Right renal pelvis (tissue), 4 donors: ENCODE measurements at places on chromosomes 5 and 9.

DNA sequence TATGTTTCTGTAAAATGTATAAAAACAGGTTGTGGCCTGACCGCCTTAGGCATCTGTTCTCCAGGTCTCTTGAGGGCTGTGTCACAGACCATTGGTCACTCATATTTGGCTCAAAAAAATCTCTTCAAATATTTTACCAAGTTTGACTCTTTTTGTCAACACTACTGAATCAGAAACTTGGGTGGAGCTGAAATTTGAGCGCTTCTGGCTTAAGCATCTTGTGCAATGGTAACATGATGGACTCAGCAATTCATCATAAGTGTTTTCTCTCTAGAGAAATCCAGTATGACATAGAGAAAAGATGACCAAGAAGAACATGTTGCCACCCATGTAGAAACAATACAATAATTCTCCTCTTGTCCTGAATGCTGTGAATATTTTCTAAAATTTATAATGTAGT lies 387.9 kb downstream of the MAT2B start:
- no peak for DNase-seq

- DNase-seq = no peak
These were observed 24.2 kb upstream of the CAMLG start for GRCh38 chr5:134714120-134714519.

- no peak for DNase-seq
These were observed 1095.1 kb downstream of the DTWD2 start for GRCh38 chr5:117893211-117893610.

- DNase-seq = no peak
These were observed 12.2 kb downstream of the QSOX2 start for GRCh38 chr9:136233411-136233810.

GRCh38 chr5:24177821-24178220 lies 467.0 kb downstream of the CDH10 start:
- no peak for DNase-seq

DNA sequence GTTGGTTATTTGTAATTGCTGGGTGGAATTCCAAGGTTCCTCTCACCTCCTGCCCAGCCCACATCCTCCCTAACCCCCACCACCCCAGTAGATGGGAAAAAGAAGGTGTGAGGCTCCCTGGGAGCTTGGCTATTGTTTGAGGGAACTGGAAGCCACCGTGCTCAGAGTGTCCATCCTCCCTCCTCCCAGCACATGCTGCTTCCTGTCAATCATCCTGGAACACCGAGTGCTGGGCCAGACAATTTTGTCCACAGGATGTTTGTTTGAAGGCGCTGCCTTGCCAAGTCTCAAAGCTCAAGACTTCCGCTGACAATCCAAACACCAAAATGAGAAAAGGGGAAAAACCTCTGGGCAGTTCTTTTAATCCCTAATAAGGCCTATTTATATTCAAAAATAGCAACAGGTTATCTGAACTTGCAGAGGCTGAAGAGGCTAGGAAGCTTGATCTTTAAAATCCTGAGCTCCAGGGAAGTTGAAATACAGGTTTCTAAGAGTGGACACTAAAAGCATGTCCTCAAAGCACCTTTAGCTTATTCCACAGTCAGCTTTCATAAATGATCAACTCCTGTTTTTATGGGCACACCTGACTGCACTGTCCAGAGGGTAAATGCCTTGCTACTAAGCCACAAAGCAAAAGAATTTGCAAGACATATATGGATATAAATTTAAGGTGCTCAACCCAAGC lies 286.7 kb downstream of the NFIB start:
- DNase-seq = no peak

DNA sequence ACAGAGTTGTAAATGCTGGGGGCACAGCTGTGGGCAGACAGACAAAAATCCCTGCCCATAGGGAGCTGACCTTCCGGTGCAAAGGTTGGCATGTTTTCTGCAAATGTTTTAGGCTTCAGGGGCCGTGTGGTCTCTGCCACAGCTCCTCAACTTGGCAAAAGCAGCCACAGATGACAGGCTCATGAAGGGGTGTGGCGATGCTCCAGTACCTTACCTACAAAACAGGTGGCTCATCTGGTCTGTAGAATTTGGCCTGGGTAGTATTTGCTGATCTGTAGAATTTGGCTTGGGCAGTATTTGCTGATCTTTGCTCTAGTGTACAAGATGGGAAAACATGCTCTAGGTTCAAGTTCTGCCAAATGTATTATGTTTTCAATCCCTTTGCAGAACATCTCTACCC lies 283.9 kb downstream of the GADD45G start:
- no peak for DNase-seq

GRCh38 chr9:77472646-77473045 lies 175.5 kb downstream of the GNA14 start:
- no peak for DNase-seq

- no peak for DNase-seq
These were observed 70.7 kb upstream of the CPLX2 start for GRCh38 chr5:175800656-175801081.

- DNase-seq = no peak
These were observed 67.6 kb downstream of the LMX1B start for GRCh38 chr9:126681336-126681735.

GRCh38 chr9:4932681-4933080 lies 52.4 kb upstream of the JAK2 start:
- DNase-seq = no peak

- no peak for DNase-seq
These were observed 107.5 kb downstream of the NREP start for GRCh38 chr5:111649516-111649915.

DNA sequence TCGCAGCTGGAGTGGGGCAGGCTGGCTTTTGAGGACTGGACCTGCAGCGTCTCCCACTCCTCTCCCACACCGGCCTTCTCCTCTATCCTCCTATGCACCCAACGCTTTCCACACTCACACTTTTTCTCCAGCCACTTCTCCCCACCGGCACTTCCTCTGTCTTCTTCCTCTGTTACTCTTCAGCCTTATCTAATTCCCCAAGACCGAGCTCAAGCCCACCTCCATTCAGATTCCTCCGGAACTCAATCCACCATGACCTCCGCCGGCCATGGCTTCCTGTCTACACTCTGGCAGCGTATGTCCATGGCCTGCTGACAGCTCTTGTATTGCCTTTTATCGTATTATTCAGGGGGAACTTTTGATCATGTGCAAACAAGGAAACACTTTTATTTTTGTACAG lies 545 bp upstream of the OR2V1 start:
- DNase-seq = no peak

GRCh38 chr5:118042076-118042475 lies 946.3 kb downstream of the DTWD2 start:
- DNase-seq = no peak

DNA sequence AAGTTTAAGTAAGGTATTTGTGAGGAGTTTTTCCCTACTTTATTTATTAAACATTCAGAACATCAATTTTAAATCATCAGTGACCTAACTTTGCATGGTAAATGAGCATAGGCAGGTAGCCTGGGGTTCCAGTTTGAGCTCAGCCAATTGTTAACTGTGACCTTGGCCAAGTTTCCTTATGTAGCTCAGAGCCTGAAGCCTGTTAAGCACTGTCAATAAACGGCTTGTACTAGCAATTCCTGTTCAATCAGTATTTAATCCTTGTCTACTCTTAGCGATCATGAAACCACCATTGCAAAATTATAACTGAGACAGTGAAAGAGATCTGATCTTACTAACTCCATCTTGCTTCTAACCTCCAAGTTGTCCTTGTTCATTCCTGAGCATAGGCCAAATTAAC lies 4.7 kb upstream of the SOWAHA start:
- DNase-seq = no peak

DNA sequence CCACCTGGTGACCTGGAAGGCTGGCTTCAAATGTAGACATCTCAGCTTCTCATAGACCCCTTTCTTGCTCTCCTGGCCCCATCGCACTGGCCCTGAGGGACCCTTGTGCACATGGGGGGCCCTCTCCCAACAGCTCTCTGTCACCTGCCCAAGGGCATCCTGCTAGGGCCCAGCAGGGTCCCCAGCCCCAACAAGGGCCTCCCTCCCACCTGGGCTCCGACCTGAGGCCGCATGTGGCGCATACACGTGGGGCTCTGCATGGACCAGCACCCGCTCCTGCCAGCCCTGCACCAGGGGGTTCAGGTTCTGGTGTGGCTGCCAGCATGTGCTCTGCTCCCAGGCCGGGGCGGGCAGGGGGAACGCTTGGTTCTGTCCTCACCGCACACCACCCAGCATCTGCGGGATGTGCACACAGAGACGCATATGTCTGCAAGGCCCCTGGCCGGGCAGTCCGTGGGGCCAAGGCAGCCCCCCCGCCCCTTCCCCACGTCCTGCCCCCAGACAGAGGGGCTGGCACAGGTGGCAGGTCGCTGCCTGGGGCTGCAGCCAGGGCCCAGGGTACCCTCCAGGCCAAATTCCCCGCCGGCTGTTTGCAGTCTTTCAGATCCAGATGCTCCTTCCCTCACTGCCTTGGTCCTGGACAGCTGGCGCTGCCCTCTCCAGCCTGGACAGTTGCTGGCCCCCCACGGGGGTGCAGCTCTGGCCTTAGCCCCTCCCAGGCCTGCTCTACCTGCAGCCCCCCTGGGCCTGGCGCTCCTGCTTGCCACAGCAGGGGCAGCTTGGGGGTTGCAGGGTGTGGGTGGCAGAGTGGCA lies 17.9 kb upstream of the NRARP start:
- no peak for DNase-seq

DNA sequence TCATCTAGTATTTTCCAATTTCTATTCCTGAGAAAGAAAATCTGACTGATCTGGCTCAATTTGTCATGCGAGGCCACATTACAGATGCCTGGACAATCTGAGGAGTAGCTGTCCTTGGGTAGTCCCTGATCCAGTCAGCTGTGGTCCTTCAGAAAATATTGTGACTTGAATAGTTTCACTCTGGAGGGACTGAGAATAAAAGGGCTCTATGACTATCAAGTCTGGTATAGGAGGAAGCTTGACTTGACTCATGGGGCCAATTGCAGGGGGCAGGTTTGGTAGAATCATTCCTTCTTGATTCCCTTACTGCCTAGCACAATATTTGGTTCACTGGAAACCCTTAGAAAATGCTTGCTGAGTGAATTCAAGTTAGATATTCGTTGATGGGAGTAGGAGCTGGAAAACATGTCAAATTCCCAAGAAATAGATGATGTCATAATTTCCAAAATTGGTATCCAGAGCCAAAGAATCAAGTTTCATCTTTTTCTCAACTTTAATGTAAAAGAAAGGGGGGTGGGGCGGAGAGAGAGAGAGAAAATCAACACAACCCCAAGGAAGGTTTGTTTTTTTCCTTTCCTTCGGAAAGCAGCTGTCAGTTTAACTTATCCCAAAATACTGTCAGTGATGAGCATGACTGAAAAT lies 32.4 kb upstream of the STX17 start:
- DNase-seq = no peak

DNA sequence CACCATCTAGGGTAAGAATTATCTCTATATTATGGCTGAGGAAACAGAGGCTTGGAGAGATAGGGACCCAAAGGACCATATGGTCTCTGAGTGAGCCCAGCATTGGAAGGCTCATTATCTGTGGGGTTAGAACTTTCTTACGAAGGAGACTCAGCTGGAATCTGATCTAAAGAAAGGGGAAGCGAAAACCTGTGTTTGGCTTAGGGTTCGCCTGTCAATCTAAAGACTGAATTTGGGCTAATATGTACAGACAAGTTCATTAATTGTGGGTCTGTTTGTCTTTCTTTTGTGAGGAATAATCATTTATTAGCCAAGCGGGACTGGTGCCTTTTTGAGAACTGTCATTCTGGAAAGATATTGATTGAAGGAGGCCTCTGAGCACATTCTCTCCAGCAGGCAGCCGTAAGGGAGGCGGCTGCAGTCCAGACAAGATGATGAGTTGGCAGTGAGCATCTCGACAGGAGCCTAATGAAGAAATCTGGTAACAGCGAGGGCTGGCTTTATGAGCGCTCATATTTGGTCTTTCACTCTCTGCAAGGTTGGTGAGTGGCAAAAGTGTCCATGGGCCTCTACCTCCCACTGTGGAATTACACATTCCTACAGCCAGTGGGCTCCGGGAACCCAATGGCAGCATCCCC lies 104.2 kb upstream of the GPR151 start:
- DNase-seq = no peak

DNA sequence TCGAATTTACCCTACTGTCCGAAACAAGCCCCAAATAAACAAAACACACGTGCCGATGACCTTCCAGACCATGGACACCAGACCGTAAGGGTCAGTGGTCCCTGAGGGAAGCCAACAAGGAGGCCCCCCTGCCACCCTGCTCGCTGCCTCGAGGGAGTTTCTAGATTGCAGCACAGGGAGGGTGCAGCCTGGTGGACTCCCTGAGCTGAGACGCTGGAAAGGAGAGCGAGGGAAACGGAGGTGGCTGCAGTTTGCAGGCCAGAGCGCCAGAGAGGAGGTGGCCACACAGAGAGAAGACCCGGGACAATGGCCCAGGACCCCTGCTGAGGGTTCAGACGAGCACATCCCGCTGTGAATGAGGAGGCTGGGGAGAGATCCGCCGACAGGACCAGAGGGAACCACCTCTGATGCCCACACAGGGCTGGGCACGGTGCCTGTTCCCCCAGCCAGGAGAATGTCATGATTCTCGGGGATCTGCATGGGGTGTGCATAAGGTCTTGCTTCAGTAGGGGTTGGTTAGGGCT lies 48.9 kb downstream of the SLC6A3 start:
- DNase-seq = no peak

GRCh38 chr5:122788996-122789395 lies 14.1 kb downstream of the SNX2 start:
- no peak for DNase-seq

GRCh38 chr9:113352006-113352405 lies 2.7 kb downstream of the BSPRY start:
- DNase-seq = no peak

DNA sequence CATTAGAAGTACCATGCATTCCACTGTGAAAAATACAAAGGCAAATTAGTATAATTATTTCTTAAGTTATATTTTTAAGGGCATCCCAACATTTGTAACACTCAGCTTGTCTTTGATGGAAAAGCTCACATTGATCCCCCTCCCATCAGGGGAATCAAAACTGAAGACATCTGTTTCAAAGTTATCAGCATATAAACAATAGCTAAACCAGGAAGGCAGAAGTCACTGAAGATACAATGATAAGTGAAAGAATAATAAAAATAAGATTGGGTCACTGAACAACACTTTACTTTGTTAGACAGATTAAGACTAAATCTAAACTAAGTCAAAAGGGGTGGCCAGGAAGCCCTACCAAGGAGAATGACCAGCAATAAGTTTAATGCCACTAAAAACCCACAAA lies 801.9 kb upstream of the ACO1 start:
- no peak for DNase-seq

- DNase-seq = no peak
These were observed 25.3 kb downstream of the LRRC70 start for GRCh38 chr5:62603934-62604333.

- no peak for DNase-seq
These were observed 342.1 kb upstream of the PANK3 start for GRCh38 chr5:168921147-168921866.

GRCh38 chr5:59037941-59038797 lies 455.3 kb downstream of the RAB3C start:
- no peak for DNase-seq

- no peak for DNase-seq
These were observed 4.4 kb upstream of the IRX1 start for GRCh38 chr5:3590967-3591900.
